ENCODE measurements at places on chromosomes 2 and 18.

- no peak for DNase-seq
Measured at GRCh38 chr2:224022486-224022885, 16.6 kb downstream of the SERPINE2 start.

DNA sequence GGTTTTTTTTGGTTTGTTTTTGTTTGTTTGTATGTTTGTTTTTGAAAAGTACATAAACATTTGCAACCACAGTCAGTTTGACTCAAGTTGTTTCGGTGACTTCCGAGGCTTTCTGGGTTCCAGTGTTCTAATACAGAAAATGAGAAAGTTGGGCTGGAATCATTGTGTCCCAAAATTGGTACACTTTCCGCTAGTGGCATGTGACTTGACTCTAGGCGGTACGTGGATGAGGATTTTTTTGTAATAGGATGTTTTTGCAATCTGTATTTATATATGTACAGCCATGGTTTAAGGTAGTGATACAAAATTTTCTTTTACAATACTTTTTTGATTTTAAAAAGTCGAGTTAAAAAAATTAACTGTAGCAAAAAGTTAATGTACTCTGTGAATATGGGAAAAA lies 1.7 kb downstream of the MFF start:
- no peak for DNase-seq

DNA sequence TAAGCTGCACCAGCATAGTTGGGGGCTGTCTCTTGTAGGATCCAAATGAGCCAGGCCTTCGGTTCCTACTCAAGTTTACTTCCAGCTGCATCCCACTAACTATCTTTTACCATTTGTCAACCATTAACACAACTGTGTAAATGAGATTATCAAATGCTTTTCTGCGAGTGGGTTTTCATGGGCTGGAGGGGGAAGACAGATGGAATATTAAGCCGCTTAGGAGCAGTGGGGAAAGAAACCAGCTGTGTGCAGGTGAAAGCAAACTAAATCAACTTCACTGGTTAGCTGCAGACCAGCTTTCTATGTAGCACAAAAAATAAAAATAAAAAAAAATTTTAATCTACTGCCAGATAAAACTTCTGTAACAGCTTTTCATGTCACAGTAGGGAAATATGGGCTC lies 307.3 kb upstream of the FBXO11 start:
- DNase-seq, result no peak

GRCh38 chr2:145055651-145056050 lies 535.7 kb upstream of the ZEB2 start:
- no peak for DNase-seq

- DNase-seq, result no peak
Measured at GRCh38 chr2:201786471-201786870, 5.7 kb upstream of the ALS2 start.

DNA sequence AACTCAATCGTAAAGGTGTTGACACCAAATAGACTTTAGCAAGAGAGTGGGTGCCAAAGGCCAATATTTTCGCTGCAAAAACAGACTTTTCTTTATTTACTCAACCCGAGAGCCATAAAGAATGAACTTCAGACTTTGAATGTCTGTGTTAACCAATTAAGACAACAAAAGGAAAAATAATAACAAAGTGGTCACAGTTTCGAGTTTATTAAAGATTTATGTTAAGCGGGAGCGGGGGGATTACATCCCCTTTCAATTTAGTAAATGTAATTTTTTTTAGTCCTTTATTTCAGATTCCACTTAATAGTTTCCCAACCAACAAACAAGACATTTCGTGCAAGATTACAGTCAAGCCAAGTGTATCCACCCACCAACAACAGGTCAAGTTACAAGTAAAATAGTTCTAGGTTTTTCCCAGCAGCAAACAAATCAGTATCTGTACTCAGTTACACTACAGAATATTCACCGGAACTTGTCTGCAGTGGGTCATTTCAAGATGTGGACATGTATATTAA lies 9.0 kb downstream of the CDH2 start:
- no peak for DNase-seq

DNA sequence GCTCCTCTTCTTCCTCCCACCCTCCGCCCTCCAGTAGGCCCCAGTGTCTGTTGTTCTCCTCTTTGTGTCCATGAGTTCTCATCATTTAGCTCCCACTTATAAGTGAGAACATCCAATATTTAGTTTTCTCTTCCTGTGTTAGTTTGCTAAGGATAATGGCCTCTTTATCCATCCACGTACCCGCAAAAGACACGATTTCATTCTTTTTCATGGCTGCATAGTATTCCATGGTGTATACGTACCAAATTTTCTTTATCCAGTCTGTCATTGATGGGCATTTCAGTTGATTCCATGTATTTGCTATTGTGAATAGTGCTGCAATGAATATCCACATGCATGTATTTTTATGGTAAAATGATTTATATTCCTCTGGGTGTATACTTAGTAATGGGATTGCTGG lies 82.2 kb downstream of the COPS8 start:
- no peak for DNase-seq

DNA sequence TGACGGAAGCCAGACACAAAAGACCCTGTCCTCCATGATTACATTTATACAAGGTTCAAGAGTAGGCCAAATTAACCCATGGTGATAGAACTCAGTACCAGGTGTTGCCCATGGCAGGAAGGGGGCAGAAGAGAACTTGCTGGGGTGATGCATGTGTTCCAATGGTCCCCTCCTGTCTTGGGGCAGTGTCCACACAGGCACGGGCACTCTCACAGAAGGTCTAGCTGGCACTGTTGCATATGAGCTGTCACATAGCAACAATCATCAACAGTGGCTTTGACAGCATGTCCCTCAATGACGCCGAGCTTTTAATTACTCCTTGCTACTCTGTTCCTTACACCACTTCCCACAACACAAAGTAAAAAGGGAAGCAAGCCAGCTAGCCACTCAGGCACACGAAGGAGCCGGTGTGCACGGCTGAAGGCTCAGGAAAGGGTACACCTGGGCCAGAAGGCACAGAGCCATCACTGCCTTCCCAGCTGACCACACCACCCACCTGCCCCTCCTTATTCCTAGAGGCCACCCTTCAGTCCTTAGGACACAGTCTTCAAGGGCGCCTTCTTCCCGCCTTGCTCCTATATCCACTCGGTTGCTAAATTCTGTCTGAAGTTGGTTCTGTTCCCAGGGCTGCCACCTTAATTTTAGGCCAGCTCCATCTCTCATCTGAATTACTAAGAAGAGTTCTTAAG lies 28.9 kb downstream of the RPL31 start:
- DNase-seq, result no peak

- no peak for DNase-seq
Measured at GRCh38 chr18:910247-910646, 5.6 kb downstream of the ADCYAP1 start.

DNA sequence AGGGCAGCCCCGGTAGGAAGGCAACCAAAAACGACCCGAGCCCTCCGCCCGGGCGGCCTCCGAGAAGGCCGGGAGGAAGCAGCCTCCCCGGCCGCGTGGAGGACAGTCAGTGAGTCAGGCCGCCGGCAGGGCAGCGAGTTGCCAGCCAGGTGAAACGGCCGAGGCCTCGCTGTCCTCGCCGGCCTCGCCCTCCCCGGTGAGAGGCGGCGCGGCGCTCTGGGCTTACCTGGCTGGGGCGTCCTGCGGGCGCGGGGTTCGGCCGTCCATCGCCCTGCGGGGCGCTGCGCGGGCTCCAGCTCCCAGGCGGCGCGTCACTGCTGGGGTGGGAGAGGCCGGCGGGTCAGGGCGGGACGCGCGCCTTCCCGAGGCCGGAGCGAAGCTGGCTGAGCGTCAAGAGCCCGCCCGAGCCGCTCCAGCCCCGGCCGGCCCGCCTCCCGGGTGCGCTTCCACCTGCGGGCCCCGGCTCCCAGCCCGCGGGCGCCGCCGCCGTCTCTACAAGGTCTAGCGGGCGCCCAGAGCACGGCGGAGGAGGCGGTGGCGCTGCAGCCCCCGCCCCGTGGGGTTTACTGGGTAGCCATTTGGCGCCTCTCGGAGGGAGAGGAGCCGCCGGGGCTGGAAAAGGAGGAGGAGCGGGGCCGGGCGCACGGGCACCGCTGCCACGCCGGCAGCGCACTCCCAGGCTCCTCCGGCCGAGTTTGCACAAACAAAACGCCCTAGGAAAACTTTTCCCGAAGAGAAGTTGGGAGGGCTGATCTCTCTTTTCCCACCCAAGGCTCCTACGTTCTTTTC lies 499 bp downstream of the COBLL1 start:
- DNase-seq, result no peak

GRCh38 chr18:24263050-24263449 lies 124.2 kb downstream of the CABYR start:
- no peak for DNase-seq

GRCh38 chr2:127515383-127515915 lies 10.8 kb downstream of the IWS1 start:
- DNase-seq, result no peak

GRCh38 chr2:71944806-71945602 lies 202.7 kb downstream of the CYP26B1 start:
- DNase-seq, result no peak

- no peak for DNase-seq
Measured at GRCh38 chr18:66575263-66575662, 28.6 kb downstream of the CDH19 start.

GRCh38 chr2:191049728-191050639 lies 36.0 kb upstream of the STAT1 start:
- no peak for DNase-seq

GRCh38 chr2:235937087-235937486 lies 231.1 kb downstream of the GBX2 start:
- DNase-seq, result no peak

- DNase-seq, result no peak
Measured at GRCh38 chr18:54382733-54383252, 25.1 kb downstream of the C18orf54 start.

GRCh38 chr2:218230882-218231281 lies 13.9 kb downstream of the ARPC2 start:
- DNase-seq, result peak; percentile 43

DNA sequence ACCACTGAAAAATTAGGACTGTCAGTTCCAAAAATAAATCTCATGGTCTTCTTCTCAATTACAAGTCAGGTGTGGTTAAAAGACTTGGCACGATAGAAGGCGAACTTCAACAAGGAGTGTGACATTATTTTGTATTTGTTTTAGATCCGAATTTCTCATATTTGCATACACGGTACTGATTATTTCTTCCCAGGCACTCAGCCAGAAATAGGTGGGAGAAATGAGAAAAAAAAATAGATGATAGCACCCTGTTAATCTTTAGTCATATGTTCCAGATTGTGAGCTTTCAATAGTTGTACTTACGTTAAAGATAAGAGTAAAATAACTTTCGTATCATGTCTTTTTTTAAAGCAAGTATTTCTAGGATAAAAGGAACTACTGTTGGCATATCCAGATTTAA lies 106.1 kb downstream of the DTNA start:
- no peak for DNase-seq

DNA sequence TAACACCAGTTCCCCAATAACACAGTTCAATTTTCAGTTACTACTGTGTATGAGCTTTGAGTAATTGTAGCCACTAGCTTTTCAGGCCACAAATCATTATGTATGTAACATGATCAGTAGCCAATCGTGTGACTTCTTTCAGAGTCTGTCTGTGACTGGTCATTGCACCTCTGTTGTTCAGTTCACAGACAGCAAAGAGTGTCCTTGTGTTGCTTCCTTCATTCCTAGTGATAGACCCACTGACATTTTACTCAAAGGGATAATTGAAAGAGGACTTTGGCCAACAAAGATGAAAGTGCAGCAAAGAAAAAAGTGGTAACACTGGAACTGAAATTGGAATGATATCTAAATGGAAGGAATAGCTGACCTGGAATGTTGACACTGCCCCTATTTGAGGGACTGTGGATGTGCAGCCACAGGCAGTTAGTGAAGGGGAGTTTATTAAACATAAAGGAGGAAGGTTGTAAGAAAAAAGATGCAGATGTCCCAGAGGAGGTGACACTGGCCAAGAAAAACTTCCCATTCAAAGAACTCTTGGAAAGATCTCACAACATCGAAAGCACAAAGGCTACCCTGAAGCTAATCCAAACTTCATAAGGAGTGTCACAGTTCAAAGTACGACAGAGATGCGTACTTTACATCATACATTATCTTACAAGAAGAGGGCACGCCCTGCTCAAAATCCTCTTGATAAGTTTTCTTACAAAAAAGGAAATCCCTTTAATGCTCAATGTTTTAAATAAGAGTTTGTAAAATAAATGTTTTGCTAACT lies 19.3 kb downstream of the TTC39C start:
- no peak for DNase-seq

- DNase-seq, result no peak
Measured at GRCh38 chr18:62614494-62614893, 91.7 kb downstream of the ZCCHC2 start.

DNA sequence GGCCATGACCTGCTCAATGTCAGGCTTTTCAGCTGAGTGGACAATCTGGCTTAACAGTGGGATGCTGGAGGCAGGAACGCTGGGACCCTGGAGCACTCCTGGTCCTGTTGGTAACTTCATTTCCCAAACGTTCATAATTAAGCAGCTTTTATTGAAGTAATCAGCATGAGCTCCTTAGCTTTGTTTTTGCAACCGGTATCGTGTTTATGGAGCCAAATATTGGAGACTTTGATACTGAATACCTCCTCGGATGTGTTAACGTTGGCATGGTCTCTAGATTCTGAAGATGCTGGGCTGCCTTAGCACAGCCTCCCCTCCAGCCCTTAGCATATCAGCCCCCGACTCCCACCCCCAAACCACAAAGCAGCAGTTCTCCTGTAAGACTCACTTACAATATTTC lies 60.7 kb downstream of the OSR1 start:
- DNase-seq, result no peak

DNA sequence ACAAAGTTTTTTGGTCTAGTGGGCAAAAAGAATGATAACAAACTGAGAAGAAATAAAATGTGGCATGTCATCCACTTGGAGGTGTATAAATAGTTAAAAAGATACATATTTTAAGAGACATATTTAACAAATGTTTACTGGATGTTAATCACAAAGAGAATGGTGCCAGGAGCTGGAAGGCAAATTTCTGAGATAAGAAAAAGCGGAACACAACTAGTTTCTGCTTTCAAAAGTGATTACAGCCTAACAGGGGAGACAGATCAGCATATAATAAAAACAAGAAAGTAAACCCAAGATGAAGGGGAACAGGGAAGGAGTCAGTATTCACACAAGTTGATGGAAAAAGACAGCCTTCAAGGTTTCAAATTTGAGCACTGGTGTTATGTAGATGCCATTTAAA lies 91.3 kb downstream of the OLA1 start:
- no peak for DNase-seq

GRCh38 chr2:219570194-219570923 lies 980 bp downstream of the OBSL1 start:
- no peak for DNase-seq

- peak; percentile 71 for DNase-seq
Measured at GRCh38 chr2:203804764-203805485, 62.6 kb upstream of the CTLA4 start.

DNA sequence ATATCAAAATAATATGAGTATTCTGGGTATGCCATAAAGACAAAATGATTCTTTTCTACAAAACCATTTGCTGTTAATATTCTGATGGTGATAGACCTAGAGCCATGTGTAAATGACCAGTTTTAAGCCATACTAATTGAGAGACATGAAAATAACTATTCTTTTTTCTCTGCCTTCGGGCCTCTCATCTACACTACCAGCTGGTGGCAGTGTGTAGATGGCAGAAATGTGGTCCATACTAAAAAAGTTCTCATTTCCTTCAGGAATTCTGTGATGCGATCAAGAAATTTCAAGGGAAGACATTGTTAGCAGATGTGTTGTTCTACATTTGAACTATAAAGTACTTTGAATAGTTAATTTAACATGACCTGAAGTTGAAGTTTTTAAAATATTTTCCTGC lies 485.2 kb downstream of the TRIB2 start:
- no peak for DNase-seq

GRCh38 chr2:173496746-173497145 lies 142.1 kb downstream of the CDCA7 start:
- no peak for DNase-seq

GRCh38 chr2:152427902-152428301 lies 92.9 kb downstream of the FMNL2 start:
- DNase-seq, result no peak

All from COLO829 (cell line).